ENCODE measurements at places on chromosomes 2 and 18. TPM values are rescaled to one million over a fixed set of nuclear protein-coding genes. Genes with fewer than 3 reads are reported as not detected.

SLC11A1 gene
- polyA plus RNA-seq, result 0.51 TPM

SERPINB10 gene
- polyA plus RNA-seq, result 0.07 TPM

ANKRD30B gene
- not detected for polyA plus RNA-seq

KCNIP3 gene
- 5.4 TPM for polyA plus RNA-seq

SELENOI gene
- 16.8 TPM for polyA plus RNA-seq

TCF7L1 gene
- polyA plus RNA-seq, result 3.1 TPM

TMEM247 gene
- not detected for polyA plus RNA-seq

CGREF1 gene
- polyA plus RNA-seq, result 4.5 TPM

MC5R gene
- not detected for polyA plus RNA-seq

RAB12 gene
- polyA plus RNA-seq, result 10.3 TPM

TMEM37 gene
- 0.03 TPM for polyA plus RNA-seq

PRSS56 gene
- polyA plus RNA-seq, result not detected

IMPACT gene
- polyA plus RNA-seq, result 12.6 TPM

UCN gene
- 0.23 TPM for polyA plus RNA-seq

PSMA8 gene
- polyA plus RNA-seq, result not detected

LCT gene
- 0.01 TPM for polyA plus RNA-seq

GRB14 gene
- polyA plus RNA-seq, result 3.8 TPM

NTSR2 gene
- polyA plus RNA-seq, result not detected

ASB18 gene
- polyA plus RNA-seq, result not detected

EPG5 gene
- 11.6 TPM for polyA plus RNA-seq

C2orf66 gene
- 0.14 TPM for polyA plus RNA-seq

CNGA3 gene
- polyA plus RNA-seq, result not detected

FAM237A gene
- not detected for polyA plus RNA-seq

DSG2 gene
- 107 TPM for polyA plus RNA-seq

ADRA2B gene
- 0.05 TPM for polyA plus RNA-seq

DYNAP gene
- polyA plus RNA-seq, result not detected

PMAIP1 gene
- 14.4 TPM for polyA plus RNA-seq

KCNF1 gene
- polyA plus RNA-seq, result 0.26 TPM

AMER3 gene
- polyA plus RNA-seq, result not detected

HOXD4 gene
- polyA plus RNA-seq, result not detected

CACNB4 gene
- polyA plus RNA-seq, result not detected

CNDP1 gene
- not detected for polyA plus RNA-seq

CRYGD gene
- polyA plus RNA-seq, result not detected

ANTXR1 gene
- 26.5 TPM for polyA plus RNA-seq

SPOPL gene
- polyA plus RNA-seq, result 8.6 TPM

TMEM169 gene
- polyA plus RNA-seq, result 0.15 TPM

IL1RL2 gene
- 1.1 TPM for polyA plus RNA-seq

SPDYA gene
- polyA plus RNA-seq, result 0.03 TPM

ITSN2 gene
- 14.1 TPM for polyA plus RNA-seq

DSC2 gene
- polyA plus RNA-seq, result 15.1 TPM

IL1RN gene
- polyA plus RNA-seq, result 38.0 TPM

GKN2 gene
- not detected for polyA plus RNA-seq
